ENCODE measurements at places on chromosomes 7 and 10. TPM values are rescaled to one million over a fixed set of nuclear protein-coding genes. Genes with fewer than 3 reads are reported as not detected.

The LRRD1 gene
- not detected for total RNA-seq

The HOXA11 gene
- total RNA-seq, result 0.77 TPM

The C10orf62 gene
- not detected for total RNA-seq

The WDFY4 gene
- not detected for total RNA-seq

The CRYGN gene
- total RNA-seq, result not detected

The EN2 gene
- total RNA-seq, result 1.0 TPM
